ENCODE measurements at places on chromosomes 7 and 10. TPM values are rescaled to one million over a fixed set of nuclear protein-coding genes. Genes with fewer than 3 reads are reported as not detected.

EN2 gene
- 1.0 TPM for total RNA-seq

SCD gene
- 165 TPM for total RNA-seq

ANKRD22 gene
- 0.35 TPM for total RNA-seq

AP5Z1 gene
- total RNA-seq, result 48.3 TPM

SPDYE5 gene
- not detected for total RNA-seq

IFIT1 gene
- total RNA-seq, result 4.3 TPM

CACNB2 gene
- total RNA-seq, result not detected

CWF19L1 gene
- total RNA-seq, result 19.4 TPM

SUN3 gene
- not detected for total RNA-seq

GRID2IP gene
- not detected for total RNA-seq

ZPBP gene
- total RNA-seq, result not detected

RAMP3 gene
- total RNA-seq, result not detected

CDH23 gene
- 2.0 TPM for total RNA-seq

FXYD4 gene
- total RNA-seq, result not detected

PLCE1 gene
- total RNA-seq, result 5.8 TPM

KCND2 gene
- total RNA-seq, result not detected

CDHR1 gene
- not detected for total RNA-seq

ACTL6B gene
- total RNA-seq, result not detected

FKBP6 gene
- not detected for total RNA-seq

GDF2 gene
- total RNA-seq, result not detected

ZNF92 gene
- 4.3 TPM for total RNA-seq

All from A549 treated with CORT108297 at 1 μM for 4 hours (cell line).